LNCaP clone FGC (cell line): ENCODE measurements at places on chromosomes 7 and 10.

- DNase-seq, result no peak
These were observed 40.6 kb downstream of the SH3PXD2A start for GRCh38 chr10:103814626-103815370.

GRCh38 chr7:153701678-153702077 lies 350.5 kb upstream of the DPP6 start:
- DNase-seq, result no peak

- no peak for DNase-seq
These were observed 100.8 kb downstream of the ATXN7L1 start for GRCh38 chr7:105775580-105775979.

DNA sequence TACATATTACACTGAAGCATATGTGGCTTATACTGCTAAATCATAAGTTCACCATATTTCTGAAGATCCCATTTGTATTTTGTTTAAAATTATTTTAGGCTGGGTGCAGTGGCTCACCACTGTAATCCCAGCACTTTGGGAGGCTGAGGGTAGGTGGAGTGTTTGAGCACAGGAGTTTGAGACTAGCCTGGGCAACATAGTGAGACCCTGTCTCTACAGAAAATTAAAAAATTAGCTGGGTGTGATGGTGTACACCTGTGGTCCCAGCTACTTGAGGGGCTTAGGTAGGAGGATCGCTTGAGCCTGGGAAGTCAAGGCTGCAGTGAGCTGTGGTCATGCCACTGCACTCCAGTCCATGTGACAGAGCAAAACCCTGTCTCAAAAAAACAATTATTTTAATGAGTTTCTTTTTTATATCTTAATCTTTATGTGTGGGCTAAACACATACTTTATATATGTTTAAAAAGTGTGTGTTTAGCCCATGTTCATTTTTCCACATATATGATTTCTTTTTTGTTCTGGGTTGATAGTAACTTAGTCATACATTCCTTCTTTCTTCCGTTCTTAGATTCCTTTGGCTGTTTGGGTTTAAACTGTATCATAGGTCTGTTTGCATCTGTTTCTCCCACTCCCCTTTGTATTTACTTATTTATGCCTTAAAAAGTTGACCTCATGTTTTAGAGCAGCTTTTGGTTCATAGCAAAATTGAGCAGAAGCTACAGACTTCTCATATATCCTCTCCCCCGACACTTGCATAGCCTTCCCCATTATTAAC lies 33.5 kb downstream of the RSBN1L start:
- DNase-seq, result no peak

DNA sequence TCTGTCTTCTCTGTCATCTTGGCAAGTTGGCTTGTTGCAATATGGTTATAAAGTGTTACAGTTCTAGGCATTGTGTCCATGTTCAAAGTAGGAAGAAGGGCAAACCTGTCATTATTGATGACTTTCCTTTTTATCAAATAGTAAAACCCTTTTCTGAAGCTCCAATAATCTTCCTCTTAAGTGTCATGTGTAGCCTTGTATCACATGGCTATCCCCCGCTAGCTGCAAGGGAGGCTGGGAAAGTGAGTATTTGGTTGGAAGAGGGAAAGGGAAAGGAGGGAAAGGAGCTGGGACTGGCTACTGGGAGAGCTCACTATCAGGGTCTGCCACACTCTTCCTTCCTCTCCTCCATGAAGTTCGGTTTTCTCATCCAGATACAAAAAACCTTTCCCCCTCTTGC lies 45.2 kb upstream of the FAM180A start:
- DNase-seq, result no peak

DNA sequence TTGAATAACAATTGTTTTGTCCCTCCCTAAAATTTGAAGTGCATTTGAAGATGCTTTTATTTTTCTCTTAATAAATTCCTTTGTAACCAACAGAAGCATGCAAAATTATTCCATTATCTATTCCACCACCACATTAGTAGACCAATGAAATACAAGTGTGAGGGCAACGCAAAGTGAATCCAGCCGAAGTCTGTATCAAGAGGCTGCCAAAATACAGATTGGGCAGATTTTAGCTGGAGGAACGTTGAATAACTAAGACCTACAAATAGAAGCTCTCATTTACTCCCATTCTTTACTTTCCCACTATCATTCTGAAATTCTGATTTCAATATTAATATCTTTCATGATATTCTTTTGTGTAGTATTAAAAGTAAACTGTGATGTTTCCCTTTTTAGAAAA lies 233.7 kb downstream of the BMPER start:
- no peak for DNase-seq

DNA sequence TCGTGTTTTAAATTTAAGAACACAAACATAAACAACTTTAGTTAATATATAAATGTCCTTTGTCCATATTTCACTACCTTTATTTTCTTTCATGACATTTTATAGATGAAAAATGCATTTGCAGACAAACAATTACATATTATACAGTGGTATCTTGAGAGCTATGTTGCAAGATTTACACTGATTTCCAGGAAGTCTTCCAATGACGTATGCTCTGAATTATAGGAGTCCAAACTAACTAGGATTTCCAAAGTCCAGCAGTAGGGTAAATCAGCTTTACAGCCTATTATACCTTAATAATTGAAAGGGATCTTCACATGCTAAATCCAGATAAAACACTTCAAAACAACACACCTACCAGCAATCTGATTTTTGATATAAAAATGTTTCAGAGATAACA lies 69.4 kb downstream of the HYCC1 start:
- DNase-seq, result no peak

DNA sequence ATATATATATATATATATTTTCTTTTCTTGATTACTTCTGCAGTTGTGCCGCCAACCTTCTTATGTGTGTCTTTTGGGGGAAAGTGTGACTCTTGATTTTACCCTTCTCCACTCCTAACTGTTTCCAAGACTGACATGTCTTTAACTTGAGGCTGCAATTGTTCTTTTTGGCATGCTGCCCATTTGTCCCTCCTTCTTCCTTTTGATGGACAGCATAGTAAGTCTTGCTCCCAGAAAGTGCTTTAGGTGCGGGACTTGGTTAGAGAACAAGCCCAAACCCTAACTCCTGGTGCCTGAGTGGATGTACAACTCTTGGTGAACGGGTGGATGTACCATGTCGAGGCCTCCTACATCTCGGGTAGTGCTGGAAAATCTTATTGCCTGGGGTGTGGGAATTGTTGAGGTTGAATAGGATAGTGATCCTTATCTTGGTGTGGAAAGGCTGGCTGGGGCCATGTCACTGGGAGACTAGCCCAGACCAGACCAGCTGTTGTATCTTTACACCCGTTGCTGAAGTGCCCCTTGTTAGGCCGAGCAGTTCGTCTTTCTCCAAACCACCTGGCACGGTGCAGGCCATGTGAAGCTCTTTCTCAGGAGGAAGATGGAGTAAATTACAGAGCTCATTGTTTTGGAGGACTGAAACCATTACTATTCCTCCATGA lies 16.3 kb downstream of the TCF7L2 start:
- DNase-seq, result no peak

- no peak for DNase-seq
These were observed 1.0 kb downstream of the ASB10 start for GRCh38 chr7:151185762-151186639.

DNA sequence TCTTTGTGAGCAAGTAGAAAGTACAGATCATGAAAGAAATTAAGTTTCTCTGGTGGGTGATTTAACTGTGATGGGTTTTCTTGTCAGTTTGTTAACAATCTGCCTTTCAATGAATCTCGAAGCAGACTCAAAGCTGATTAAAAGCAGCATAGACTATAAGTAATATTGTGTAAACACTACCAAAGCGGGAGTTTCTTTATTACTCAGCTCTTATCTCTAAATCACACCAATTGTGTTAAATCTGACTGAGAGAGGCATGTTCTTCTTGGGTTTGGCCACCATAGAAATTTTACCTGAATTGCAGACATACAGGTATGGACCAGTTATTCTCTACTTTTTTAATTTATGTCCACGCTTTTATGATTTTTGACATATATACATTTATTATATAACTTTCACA lies 65.2 kb downstream of the DKK1 start:
- no peak for DNase-seq

DNA sequence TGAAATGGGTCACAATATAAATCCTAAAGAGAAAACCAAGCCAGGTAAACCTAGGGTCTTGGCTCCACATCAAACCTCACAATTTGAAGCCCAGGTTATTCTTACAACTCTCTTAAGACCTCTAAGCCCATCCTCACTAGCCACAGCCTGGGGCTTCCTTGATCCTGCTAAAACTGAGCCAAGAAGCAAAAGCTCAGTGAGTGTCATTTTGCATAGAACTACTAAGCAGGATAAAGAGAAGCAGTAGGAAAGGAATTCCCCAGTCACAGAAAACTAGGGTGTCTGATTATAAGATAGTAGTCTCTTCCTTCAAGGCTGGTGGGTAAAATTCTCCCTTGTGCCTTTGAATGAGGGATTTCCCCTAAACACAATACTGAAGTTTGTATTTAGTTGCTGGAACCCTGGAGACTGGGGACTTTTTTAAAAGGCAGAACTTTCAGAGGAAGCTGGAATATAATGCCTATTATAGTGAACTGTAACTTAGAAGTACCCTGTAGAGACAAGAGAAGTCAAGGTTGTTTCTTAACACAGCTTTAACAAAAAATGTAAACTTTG lies 196.6 kb upstream of the KIAA1217 start:
- no peak for DNase-seq

DNA sequence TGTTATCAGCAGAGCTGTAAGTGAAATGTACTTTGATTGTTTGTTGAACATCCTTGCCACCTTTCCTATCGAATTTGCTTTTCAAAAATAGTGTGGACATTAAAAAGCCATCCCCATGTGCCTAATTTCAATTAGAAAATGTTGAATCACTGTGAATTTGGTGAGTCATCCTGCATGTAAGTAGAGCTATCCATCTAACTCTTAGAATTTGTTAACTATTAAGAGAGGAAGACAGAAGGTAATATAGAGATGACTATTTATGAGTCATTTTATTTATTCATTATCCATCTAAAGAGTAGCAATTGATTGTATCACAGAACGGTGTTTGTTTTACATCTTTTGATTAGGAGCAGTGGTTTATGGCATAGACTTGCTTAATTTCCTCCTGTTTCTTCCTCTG lies 154.7 kb downstream of the MGMT start:
- no peak for DNase-seq

DNA sequence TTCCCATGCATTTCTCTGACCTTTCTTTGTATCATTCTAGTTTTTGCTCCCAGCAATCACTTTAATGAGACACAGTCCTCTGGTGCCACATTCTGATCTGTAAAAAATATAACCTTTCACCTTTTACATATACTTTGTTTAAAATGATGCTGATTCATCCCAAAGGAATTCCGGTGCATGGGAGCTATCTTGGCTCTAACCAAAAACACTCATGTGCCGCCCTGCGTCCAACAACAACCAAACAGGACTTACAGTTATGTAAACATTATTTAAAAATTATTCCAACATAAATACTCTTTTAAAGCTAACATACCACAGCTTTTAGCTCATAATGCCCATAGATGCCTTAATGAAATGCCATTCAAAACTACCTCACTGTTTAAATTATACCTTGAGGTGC lies 7.7 kb upstream of the OPALIN start:
- DNase-seq, result no peak

DNA sequence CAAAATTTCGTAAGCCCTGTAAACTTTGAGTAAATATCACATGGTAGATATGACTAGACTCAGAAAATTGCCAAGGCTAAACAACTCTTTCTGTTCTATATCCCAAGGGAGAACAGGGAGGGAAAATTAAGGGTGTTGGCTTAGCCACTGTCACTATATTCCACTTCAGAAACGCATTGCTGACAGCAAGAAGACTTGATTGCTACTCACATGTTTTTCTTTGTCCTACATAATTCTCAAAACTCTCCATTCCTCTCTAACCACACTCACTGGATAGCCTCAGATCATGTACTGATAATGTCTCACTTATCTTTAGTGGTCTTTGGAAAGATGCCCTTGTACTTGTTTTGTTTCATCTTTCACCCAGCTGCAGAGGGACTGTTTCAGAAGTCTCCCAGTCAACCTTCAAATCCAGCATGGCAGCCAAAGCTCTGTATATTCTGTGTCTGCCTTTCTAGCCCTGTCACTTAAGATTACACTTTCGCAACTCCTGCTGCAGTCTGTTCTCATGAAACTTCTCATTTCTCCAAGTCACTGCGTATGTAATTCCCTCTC lies 582.4 kb upstream of the FZD8 start:
- no peak for DNase-seq

DNA sequence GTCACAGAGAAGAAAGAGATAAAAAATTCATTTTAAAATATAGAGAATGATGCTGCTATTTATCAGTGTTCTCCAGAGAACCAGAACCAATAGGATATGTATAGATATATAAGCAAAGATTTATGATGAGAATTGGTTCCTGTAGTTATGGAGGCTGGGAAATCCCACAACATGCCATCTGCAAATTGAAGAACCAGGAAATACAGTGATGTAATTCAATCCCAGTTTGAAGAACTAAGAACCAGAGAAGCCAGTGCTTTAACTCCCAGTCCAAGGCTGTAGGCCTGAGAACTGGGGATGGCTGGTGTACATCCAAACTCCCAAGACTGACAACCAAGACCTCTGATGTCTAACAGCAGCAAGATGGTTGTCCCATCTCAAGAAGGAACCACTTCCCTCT lies 192.9 kb upstream of the PLXDC2 start:
- DNase-seq, result no peak

DNA sequence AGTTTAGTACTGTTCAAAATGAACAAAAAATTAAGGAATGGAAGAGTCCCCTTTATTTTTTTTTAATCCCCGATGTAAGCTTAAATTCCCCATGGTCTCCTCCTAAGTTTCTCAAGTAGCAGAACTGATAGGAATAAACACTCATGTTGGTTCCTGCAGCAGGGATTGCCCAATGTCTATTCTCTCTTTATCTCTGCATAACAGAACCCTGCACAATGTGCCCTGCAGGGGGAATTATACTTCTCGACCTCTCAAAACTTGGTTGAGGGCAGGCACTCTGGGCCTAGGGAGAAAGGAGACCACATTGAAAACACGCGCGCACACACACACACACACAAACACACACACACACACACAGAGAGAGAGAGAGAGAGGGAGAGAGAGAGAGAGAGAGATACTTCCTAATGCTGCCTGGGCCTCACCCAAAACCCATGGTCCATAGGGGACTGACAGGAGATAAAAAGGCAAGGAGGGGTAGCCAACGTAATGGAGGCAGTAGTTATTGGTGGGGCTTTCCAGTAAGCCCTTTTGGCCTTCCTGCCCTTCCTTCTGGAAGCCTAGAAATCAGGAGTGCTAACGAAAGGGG lies 22.7 kb downstream of the JAZF1 start:
- no peak for DNase-seq

DNA sequence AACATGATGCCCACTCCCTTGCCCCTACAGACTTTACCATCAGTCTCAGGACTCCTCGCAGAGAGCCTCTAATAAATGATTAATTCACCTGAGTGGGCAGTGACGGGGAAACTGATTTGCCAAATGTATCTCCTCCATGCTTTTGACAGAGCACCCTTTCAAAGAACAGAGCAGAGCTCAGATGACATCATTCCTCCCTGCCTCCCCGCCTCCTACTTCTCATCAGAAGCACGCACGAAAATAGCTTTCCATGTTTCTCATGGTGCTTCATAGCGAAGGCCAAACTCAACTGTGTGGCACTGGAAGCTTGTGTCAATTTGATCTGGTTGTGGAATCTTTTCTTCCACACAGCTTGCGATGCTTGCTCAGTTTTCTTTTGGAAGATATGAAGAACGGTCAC lies 442.5 kb downstream of the RPS24 start:
- no peak for DNase-seq
